Mesenteric fat pad (tissue), 1 donor: ENCODE measurements at places on chromosomes 5 and 9.

GRCh38 chr9:116198344-116198743, 44.8 kb downstream of the PAPPA start:
- no peak for DNase-seq

- no peak for DNase-seq
These were observed 9.8 kb downstream of the ZNF354B start for GRCh38 chr5:178869577-178869976.

DNA sequence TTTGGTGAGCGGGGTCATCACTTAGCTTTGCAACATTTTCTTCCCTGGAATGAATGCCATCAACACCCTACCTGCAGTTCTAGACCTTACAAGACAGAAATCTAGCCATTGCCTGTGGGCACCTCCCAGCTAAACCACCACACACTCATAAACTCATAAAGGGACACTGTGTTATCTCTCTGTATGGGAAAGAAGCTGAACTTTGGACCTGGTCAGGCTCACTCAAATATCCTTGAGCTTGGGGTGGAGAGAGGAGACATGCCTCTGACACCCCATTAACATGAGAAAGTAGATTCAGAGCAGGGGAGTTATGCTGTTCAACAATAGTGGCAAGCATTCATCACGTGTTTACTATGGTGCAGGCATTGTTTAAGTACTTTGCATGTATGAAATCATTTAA, 205.6 kb downstream of the ZNF462 start:
- DNase-seq, result no peak

DNA sequence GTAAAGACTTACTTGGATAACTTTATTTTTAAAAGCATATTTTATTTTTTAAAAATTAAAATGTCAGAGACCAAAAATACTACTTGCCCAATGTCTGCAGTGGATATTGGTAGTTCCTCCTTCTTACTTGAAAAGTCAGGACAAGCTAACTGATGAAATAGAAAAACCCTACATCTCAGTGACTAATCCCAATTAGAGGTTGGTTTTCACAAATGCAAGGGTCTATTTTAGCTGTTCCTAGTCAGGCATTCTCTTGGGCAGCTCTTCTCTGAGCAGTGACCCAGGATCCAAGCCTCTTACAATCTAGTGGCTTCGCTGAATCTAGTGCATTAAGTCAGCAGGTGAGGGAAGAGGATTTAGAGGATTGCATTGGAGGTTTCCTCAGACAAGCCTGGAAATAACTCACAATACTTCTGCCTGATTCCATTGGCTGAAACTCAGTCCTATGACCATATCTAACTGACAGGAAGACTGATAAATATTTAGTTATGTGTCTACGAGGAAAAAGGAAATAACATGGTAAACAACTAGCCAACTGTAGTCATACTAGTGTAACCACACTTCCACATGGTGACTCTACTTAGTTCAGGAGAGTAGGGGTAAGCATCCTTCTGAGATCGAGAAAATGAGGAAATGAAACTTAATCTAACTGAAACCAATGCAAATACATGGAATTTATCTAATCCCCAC, 34.2 kb upstream of the MIER3 start:
- no peak for DNase-seq
